ENCODE measurements at places on chromosomes 1 and 21. TPM values are rescaled to one million over a fixed set of nuclear protein-coding genes. Genes with fewer than 3 reads are reported as not detected.

DNA sequence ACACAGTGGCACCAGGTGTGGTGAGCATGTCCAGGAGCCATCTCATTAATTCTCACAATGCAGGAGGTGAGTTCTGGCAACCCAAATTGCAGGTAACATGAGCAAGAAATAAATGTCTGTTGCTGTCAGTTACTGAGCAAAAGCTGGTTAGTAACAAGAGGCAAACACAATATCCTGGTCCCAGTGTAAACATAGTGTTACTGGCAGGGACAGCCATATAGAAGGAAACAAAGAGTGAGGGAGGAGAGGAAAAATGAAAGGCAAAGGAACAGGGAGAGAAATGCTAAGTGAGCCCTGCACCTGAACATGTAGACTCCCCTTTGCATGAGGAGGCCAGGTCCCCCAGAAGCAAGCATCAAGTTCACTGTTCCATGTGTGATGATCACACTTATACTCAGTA, 203.6 kb downstream of the TRABD2B start:
- H3K36me3 ChIP-seq = peaks cover 5% of the 10 kb centered on the region
- H3K27me3 ChIP-seq = no peaks in the 10 kb centered on the region
- H3K27ac ChIP-seq = no peak overlapping the region

DNA sequence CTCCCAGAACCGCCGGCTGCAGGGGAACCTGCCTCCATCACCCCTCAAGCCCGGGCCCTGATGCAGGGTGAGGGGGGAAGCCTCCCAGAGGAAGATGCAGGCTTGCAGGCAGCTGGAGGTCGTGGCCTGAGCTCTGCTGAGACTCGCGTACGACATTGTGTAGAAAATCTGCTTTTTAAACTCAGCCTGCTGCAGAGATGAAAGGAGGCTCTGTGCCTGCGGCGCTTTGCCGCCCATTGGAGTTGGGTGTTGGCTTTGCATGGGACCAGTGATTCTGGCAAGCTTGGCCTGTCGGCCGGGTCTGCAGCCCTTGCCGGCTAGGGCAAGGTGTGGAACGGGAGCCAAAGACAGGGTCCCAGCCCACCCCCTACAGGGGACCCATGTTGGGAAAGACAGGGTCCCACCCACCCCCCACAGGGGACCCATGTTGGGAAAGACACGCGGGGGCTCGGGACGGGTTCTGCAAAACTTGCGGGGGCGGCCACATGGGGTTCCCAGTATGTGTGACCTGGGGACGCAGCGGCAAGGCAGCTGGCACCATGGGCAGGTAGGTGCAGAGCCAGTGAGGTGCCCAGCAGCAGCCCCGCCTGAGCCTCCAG, 55.6 kb downstream of the SLX9 start:
- no peaks in the 10 kb centered on the region for H3K36me3 ChIP-seq
- H3K4me1 ChIP-seq = no peaks in the 10 kb centered on the region
- H3K27ac ChIP-seq = no peak overlapping the region
- H3K4me3 ChIP-seq = no peak overlapping the region

GRCh38 chr1:99850459-99851291, 514 bp downstream of the AGL start:
- H3K27me3 ChIP-seq = no peaks in the 10 kb centered on the region
- peaks cover 2% of the 10 kb centered on the region for H3K4me1 ChIP-seq
- peaks cover 6% of the 10 kb centered on the region for H3K36me3 ChIP-seq
- DNase-seq = peak; percentile 2

CD84 gene
- 1.7 TPM for polyA plus RNA-seq

RIPPLY3 gene
- polyA plus RNA-seq = 0.24 TPM

SLC45A3 gene
- 9.3 TPM for polyA plus RNA-seq

DNA sequence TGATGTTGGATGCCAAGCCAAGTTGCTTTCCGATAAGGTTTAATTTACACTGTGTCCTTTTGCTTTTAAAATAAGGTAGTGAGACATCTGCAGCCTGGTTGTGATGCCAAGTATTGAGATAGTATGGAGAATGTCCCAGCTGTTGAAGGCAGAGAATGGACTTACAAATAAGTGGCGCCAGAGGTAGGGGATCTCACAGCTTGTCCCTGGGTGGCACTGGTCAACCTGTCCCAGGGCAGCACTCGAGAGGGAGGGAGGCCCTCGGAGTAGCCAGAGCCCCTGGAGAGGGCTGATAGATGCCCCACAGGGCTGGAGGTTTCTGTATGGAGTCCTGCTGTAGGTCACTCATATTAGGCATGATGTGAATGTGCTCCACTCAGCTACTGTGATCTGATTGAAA, 98.5 kb downstream of the GALNT2 start:
- H3K27me3 ChIP-seq = no peaks in the 10 kb centered on the region
- no peak for DNase-seq
- H3K4me1 ChIP-seq = peaks cover 9% of the 10 kb centered on the region
- no peak overlapping the region for H3K4me3 ChIP-seq
- H3K27ac ChIP-seq = no peak overlapping the region

DNA sequence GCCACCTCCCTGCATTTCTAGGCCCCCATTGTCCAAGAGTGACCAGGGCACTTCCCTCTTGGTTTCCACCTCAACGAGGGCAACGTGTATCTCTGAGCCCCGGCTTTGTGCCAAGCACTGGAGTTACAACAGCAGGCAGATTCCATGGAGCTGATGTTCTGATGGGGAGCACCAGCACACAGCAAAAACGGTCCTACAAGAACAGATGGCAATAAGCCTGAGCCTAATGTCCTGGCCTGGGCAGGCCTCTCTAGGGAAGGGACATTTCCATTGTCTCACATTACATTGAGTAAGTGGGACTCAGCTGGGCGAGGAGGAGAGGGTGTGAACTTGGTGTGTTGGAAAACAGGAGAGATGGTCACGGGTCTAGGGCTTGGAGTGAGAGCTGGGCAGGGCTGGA, 27.2 kb upstream of the NPPB start:
- no peak for DNase-seq
- no peak overlapping the region for H3K27ac ChIP-seq
- H3K27me3 ChIP-seq = no peaks in the 10 kb centered on the region
- H3K4me1 ChIP-seq = peaks cover 12% of the 10 kb centered on the region

ACOT7 gene
- 28.8 TPM for polyA plus RNA-seq
